ENCODE measurements at places on chromosomes 4 and X. TPM values are rescaled to one million over a fixed set of nuclear protein-coding genes. Genes with fewer than 3 reads are reported as not detected.

PITX2 gene
- total RNA-seq = 0.89 TPM

FMR1NB gene
- total RNA-seq = not detected

CWH43 gene
- total RNA-seq = 0.12 TPM

GAGE13 gene
- not detected for total RNA-seq

ZIC3 gene
- not detected for total RNA-seq

MAGEH1 gene
- total RNA-seq = 41.4 TPM

ARHGAP6 gene
- total RNA-seq = 5.2 TPM

SLITRK4 gene
- total RNA-seq = 0.50 TPM

JADE3 gene
- total RNA-seq = 3.0 TPM

CITED1 gene
- 0.37 TPM for total RNA-seq

FAM9B gene
- total RNA-seq = not detected

PGAM4 gene
- 0.25 TPM for total RNA-seq

GIMD1 gene
- not detected for total RNA-seq
